Sigmoid colon (tissue), 7 donors: ENCODE measurements at places on chromosomes 16 and 17. TPM values are rescaled to one million over a fixed set of nuclear protein-coding genes. Genes with fewer than 3 reads are reported as not detected.

Gene MT1G
- 2,487 TPM for polyA plus RNA-seq

Gene NTN3
- polyA plus RNA-seq: not detected

DNA sequence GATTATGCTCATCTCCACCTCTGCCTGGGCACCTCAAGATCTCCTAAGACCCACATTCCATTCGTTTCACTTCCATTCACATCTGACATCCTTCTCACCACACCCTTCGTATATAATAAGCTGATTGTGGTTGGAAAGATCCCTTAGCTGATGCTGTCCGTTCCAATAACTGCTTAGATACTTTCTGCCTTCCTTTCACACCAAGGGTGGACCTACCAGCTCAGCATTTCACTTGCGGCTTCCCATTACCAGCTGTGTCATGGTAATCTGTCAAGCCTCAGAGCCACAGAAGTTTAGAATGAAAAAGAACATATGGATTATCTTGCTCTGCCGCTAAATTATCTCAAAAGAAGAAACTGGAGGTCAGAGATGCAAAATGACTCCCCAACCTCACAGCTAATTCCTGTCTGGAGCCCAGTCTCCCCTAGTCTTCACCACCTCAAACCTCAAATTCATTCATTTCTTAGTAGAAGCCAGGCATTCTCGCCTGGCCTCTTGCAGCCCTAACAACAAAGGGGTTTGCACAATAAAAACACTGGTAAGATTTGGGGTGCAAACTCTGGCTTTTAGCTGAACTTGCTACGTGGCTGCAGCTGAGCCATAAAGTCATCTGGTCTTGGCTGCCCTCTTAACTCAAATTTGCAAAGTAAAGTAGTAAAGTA lies 182.8 kb upstream of the HS3ST3A1 start:
- H3K4me3 ChIP-seq: no peak overlapping the region
- no peaks in the 10 kb centered on the region for H3K36me3 ChIP-seq
- no peaks in the 10 kb centered on the region for H3K27me3 ChIP-seq
- no peak for DNase-seq

DNA sequence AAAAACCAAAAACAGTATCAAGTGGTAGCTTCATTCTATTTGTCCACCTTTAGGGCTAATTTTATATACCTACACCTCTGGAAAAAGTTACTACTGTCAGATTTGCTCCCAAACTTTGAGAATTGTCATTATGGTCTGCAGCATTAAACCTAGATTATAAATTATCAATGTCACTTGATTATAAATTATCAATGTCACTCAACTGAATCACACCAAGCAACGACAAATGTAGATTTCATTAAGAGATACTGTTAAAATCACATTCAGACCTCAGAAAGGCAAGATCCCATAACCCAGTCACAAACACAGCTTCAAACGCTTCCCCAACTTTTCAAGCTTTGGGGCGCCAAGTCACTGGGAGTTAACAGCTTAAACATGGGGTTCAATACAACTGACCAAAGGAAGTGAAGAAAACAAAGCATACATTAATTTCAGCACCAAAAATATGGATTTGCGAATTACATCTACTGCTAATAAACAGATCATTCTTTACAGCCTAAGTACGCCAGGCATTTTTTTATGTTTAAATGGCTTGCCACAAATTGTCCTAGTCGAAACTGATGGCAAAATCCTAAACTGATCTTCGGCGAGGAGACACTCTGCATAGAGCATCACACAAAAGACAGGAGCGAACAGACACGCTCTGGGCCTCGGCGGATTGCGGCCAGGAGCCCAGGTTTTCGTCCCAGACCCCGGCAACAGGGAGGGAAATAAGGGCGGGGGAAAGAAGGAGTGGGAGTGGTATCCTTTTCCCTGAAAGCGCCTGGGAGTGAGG lies 981 bp downstream of the GLG1 start:
- peak; percentile 61 for DNase-seq
- H3K4me3 ChIP-seq: peak overlapping the region; percentile 77
- H3K4me1 ChIP-seq: no peaks in the 10 kb centered on the region
- peak overlapping the region; percentile 94 for H3K27ac ChIP-seq

- no peak for DNase-seq
- no peak overlapping the region for H3K4me3 ChIP-seq
- H3K27me3 ChIP-seq: no peaks in the 10 kb centered on the region
- H3K27ac ChIP-seq: peak overlapping the region; percentile 48
These were observed 221.2 kb downstream of the PRKCA start for GRCh38 chr17:66523378-66524200.

GRCh38 chr17:82823004-82823403 lies 16.8 kb downstream of the ZNF750 start:
- no peak overlapping the region for H3K27ac ChIP-seq
- H3K36me3 ChIP-seq: no peaks in the 10 kb centered on the region
- no peaks in the 10 kb centered on the region for H3K27me3 ChIP-seq
- H3K4me3 ChIP-seq: no peak overlapping the region
